ENCODE measurements at places on chromosomes 3 and 15.

GRCh38 chr3:12998648-12999047, 74.6 kb downstream of the IQSEC1 start:
- no peak for DNase-seq

- no peak for DNase-seq
These were observed 23.0 kb upstream of the COPG1 start for GRCh38 chr3:129226374-129226773.

- DNase-seq, result no peak
These were observed 2.2 kb downstream of the STRA6 start for GRCh38 chr15:74200412-74200815.

- DNase-seq, result no peak
These were observed 3.5 kb downstream of the LYZL4 start for GRCh38 chr3:42406727-42407450.

GRCh38 chr15:91065505-91065904, 34.6 kb upstream of the SV2B start:
- no peak for DNase-seq

DNA sequence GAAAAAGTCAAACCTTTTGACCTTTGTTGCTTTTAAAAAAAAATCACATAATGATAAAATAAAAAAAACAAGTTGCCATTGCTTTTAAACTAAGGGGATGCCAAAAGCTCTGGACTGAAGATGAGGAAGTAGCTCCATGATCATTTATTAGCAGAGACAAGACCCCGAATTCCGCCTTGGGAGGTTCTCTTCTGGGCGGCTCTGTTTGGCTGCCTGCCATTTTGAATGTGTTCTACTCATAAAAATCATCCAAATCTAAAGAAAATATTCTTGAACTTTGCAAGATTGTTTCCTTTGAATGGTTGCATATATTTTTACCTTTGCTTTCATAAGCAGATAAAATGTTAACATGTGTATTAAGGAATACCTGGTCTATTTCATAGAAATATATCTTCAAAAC, 63.8 kb downstream of the NCEH1 start:
- DNase-seq, result no peak
